ENCODE measurements at places on chromosomes 12 and 14.
A peak's percentile ranks its signal among the peaks of the same experiment; 100 is the strongest.

GRCh38 chr14:104891121-104891551 lies 26.1 kb downstream of the CEP170B start:
- no peak for DNase-seq

DNA sequence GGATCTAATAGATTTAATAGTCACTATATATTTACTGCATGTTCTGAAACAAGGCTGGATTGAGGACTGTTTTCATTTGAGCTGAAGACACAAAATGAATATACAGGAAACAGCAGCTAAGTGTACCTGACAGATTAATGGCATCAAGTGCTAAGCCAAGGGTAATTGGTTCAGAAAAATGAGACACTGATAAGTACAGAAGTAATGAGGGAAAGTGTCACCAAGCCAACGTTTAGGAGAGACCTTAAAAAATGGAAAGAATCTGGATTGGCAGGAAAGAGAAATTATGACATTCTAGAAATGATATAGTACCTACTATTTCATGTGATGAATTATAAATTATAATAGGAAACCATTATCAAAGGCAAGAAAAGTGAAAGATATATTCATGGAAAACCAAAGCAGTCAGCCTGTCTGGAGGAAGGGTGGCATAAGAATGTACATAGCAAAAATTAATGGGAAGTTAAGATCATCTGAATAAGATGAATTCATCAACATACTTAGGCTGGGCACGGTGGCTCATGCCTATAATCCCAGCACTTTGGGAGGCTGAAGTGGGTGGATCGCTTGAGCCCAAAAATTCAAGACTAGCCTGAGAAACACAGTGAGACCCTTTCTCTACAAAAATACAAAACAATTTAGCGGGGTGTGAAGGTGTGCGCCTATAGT lies 21.0 kb upstream of the DUSP16 start:
- no peak for DNase-seq

- DNase-seq, result no peak
These were observed 231.5 kb downstream of the MED13L start for GRCh38 chr12:116046039-116046438.

DNA sequence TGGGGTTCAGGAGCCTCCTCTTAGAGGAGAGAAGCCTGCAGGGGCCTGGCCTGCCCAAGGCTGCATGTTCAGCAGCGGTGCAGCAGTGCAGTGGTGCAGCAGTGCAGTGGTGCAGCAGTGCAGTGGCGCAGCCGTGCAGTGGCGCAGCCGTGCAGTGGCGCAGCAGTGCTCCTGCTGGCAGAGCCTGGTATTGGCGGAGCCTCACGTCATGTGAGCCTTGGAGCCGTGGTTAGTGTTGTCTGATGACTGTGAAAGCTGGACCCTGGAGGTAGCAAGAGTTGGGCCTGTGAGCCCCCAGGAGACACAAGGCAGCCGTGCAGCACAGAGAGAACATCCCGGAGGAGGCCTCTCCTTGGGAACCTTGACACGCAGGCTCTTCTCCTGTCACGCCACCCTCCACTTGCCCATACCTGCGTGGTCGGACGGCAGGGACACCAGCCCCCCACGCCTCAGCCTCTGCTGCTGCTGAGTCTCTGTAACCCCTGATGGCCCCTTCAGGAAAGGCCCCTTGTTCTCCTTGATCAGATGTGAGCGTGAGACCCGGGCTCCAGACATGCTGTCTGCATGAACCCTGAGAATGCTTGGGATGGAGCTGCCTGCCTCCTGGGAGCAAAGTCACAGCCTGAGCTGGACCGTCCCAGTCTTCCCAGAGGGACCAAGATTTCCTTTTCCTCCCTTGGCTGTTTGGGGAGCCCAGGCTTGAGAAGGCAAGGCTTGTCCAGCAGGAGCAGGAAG lies 193.7 kb downstream of the KIF26A start:
- no peak for DNase-seq

- DNase-seq, result no peak
These were observed 112.4 kb downstream of the PPP1R12A start for GRCh38 chr12:79822475-79822874.

GRCh38 chr12:31876568-31877424 lies 82.4 kb upstream of the RESF1 start:
- no peak for DNase-seq

GRCh38 chr12:56521209-56521589 lies 421 bp upstream of the RBMS2 start:
- no peak for DNase-seq

- no peak for DNase-seq
These were observed 410.6 kb upstream of the SOX5 start for GRCh38 chr12:24360057-24360456.

DNA sequence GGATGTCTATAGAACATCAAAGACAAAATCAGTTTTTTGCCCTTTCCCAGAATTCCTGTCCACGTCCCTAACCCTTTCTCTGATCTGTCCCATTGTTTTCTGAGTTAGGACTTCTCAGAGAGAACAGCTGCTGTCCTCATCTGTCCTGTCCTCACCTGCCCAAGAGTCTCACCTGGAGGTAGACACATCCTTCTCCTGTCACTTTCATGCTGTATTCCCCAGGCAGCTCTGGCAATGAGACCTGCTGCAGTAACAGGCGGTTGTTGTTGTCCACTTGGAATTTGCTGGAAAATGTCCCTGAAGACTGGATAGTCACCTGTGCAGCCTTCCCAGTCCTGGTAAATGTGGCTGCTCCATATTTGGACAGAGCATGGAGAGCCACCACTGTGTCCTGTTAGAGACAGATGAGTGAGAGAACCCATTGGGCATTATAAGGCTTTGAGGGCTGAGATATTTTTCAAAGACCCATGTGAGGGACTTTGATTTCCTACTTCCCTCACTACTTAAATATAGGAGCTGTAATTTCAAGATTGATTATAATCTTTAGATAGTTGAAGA lies 43.2 kb downstream of the A2M start:
- DNase-seq, result no peak

- DNase-seq, result no peak
These were observed 260.1 kb upstream of the OR4E1 start for GRCh38 chr14:21933681-21934080.

GRCh38 chr14:102694530-102695166 lies 82.6 kb upstream of the TRAF3 start:
- peak; percentile 11 for DNase-seq

GRCh38 chr14:58460772-58461171 lies 33.3 kb downstream of the KIAA0586 start:
- DNase-seq, result no peak

- no peak for DNase-seq
These were observed 32.3 kb upstream of the ESR2 start for GRCh38 chr14:64326502-64326901.

- no peak for DNase-seq
These were observed 9.1 kb upstream of the PTGER2 start for GRCh38 chr14:52305014-52305413.

- DNase-seq, result no peak
These were observed 27.2 kb upstream of the RESF1 start for GRCh38 chr12:31931796-31932715.

DNA sequence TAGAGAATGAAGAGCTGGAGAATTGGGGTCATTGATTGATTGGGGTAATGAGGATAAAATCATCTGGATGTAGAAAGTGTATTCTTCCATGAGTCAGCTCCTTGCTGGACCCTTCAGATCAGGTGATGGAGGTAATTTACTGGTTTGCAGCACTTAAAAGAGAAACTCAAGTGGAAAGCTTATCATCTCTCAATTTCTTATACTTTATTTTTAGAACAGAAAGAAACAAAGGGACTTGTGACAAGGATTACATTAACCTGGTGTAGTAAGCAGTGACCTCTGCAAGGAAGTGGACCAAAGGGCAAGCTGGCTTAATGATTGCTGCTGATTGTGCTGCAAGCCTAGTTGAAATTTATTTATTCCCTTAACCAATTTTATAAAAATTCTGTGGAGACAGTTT lies 405.0 kb downstream of the TRHDE start:
- DNase-seq, result no peak

GRCh38 chr12:122088179-122088810 lies 9.7 kb downstream of the MLXIP start:
- DNase-seq, result no peak

DNA sequence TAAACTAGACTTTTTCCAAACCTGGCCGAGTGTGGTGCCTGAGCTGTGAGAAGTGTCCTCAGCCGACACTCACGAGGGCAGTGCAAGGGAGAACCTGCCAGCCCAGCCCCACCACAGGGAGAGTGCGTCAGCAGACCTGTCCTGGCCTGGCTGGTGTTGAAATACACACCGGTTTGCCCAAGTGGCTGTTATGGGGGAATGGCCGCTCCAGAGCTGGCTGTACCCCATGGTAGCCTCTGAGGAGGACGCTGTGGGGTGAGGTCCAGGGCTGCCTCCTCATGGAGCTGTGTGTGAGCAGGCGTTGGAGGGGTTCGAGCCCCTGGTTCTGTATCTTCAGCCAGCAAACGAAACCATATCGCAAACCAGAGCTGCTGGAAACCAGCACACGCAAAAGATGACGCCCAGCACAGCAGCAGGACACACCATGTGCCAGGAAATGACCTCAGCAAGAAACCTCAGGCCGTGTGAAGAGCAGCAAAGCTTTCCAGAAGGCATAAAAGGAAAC lies 9.4 kb downstream of the ANKRD9 start:
- DNase-seq, result no peak

GRCh38 chr12:74105434-74105833 lies 432.2 kb upstream of the ATXN7L3B start:
- DNase-seq, result no peak

DNA sequence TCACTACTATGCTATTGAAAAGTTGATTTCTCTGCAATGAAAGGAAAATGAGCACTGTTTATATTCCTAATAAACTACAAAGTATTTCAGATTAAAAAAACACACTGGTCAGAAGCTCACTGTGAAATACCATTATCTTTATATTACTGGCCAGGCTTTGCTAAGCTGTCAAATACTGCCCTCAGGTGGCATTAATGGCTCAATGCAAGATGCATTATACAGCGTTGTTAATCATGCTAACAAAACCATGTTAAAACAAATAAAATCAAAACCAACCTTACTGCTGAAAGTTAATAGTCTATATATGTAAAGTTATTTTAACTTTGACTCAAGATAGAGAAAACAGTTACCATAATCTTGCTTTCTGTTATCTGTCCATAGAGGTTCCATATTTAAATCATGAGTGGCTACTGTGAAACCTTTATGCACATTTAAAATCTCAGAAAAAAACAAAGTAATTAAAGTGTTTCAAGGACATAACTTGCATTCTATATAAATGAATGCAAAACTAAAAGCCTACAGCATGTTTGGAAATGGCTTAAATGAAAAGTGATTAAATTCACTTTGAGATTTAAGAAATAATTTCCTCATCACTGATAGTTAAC lies 121.7 kb downstream of the RALGAPA1 start:
- no peak for DNase-seq

DNA sequence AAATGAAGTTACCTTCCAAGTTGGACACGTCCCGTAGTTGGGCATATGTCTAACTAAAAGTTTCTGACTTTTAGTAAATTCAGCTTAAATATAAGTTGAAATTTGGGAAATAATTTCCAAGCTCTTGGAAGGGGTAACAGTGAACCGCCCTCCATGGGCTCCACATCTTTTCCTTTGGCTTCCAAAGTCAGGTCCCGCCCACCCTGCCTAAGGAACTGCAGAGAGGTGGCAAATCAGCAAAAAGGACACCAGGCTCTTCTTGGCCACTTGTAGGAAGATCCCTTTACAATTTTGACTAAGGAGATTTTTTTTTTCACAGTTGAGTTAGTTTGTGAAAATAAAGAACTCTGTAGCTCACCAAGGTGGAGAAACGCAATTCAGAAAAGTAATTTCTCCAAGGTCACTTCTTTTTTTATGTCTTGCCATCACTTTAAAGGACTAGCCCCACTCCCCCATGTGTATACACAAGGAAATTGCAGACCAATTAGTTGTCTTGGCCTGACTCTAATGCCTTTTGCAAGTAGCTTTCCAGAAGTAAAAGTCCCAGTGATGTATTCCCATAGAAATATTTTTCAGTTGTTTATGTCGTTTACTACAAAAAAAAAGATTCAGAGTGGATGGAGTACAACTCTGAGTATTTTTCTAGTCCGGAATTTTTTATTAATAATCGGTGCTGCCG lies 181.2 kb downstream of the PELI2 start:
- DNase-seq, result no peak

DNA sequence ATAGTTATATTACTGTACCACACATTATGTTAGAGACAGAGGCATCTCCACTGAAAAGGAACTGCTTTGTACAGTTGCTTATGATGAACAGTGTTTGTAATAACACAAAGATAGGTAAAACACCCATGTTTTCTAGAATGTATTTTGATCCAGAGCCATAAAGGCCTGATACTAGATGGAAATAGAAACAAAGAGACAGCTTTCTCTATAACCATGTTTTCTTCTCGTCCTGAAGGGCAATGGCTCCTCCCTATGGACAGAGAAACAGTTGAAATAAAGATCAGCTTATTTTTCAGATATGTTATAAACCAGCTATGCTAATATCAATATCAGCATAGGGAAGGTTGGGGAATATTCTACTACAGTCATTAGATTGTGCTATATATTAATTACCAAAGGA lies 109.2 kb downstream of the ATXN7L3B start:
- no peak for DNase-seq

DNA sequence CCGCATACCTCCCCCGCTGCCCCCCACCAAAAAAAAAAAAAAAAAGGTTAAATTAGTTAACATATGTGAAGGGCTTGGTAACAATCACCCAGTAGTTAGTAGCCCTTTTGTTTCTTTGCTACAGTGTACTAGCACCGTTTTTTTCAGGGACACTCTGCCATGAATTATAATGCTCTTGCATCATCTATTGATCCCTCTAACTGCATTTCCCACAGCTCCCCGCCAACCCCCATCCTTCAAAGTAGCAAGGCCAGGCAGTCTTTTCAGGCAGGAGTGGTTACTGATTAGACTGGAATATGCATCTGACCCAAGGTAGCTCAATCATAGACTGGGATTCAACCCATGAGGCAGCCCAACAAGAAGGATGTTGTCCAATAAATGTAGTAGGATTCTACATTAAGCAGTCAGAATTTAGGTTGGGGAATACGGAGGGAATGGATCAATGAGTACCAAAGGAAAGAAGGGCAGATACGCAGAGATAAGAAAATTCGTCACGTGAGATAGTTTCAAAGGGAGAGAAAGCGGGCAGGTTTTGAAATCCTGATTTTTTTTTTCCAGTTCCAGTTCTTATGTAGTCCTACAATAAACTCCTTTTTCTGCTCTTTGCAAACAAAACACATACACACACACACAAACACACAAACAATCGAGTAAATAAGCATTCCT lies 39.8 kb upstream of the CRACR2A start:
- DNase-seq, result no peak

- no peak for DNase-seq
These were observed 69.7 kb downstream of the CIT start for GRCh38 chr12:119807380-119807779.
